ENCODE measurements at places on chromosomes 11 and 22.

DNA sequence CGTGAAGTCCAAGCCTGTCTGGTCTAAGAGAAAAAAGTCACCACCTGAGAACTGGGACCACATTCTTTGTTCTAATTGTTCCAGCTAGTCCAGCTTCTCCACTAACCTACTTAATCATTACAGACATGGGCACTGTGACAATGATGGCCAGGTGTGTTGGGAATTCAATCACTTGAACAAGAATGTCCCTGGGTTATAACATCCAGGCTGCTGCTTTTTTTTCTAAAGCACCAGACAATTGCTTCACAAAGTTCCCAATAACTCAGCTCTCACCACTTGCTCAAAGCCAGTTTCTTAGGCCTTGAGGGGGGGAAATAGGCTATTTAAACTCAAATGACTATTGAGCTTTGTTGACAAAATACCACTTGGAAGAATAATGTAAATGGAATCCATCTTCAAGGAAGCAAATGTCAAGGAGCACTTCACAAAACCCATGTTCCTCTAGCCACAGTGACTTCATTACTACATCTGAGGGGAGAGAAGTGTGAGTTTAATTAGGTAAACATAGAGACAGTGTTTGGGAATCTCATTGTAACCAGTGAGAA, 80.3 kb downstream of the ME3 start:
- no peak for DNase-seq

DNA sequence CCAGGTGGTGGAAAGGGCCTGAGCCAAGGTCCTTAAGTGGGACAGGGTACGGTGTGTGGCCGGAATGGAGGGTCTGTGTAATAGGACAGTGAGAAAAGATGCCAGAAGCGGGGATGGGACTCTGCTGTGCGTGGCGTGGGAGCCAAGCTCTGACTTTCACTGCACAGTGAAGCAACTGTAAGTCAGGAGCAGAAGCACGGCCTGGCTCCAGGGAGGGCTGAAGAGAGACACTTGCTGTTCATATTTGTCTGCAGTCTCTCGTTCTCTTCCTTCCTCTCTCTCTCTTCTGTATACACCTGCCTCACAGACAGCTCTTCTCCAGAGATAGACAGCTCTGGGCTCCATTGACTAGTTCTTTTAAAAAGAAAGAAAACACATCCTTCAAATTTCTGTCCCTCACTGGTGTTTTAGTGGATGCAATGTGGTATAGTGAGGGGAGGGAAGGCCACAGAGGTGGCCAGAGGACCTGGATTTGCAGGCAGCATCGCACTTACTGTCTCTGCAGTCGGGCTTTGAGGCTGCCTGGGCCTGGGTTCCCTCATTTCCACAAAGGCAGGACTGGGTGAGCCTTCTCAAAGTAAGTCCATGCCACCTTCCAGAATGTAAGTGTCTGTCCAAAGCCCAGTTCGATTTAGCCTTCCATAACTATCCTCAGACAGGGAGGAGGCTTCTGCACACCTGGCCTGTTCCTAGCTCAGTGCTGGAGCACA, 2.1 kb downstream of the IL17RA start:
- DNase-seq: no peak

GRCh38 chr11:3060436-3061025, 3.3 kb upstream of the CARS1 start:
- no peak for DNase-seq

DNA sequence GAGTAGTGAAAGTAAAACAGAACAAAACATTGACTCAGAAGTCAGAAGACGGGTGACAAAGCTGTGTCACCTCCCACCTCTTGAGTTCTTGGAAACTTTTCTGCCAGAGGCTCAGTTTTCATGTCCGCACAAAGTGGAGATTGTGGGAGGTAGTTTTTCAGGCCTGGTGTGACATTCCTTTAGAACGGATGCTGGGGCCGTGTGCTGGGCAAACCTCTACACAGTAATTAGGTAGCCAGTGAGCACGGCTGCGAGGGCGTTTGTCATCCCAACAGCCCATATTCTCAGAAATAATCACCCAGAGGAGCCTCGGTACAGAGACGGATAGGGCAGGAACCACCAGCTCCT, 1054.4 kb downstream of the TBC1D22A start:
- no peak for DNase-seq

- no peak for DNase-seq
These were observed 3.4 kb upstream of the CAPN5 start for GRCh38 chr11:77063407-77063806.

DNA sequence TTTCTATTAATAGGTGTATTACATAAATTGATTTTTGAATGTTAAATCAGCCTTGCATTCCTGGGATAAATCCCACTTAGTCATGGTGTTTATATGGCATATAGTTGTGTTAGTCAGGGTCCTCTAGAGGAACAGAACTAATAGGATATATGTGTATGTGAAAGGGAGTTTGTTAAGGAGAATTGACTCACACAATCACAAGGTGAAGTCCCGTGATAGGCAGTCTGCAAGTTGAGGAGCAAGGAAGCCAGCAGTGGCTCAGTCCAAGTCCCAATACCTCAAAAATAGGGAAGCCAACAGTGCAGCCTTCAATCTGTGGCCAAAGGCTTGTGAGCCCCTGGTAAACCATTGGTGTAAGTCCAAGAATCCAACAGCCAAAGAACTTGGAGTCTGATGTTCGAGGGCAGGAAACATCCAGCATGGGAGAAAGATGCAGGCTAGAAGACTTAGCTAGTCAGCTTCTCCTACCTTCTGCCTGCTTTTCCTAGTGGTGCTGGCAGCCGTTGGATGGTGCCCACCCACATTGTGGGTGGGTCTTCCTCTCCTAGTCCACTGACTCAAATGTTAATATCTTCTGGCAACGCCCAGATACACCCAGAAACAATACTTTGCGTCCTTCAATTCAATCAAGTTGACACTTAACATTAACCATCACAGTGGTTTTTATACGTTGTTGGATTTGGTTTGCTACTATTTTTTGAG, 12.9 kb downstream of the SFI1 start:
- DNase-seq: no peak

GRCh38 chr11:60762851-60763691, 6.4 kb downstream of the MS4A15 start:
- peak; percentile 95 for DNase-seq

GRCh38 chr22:43395086-43395695, 16.6 kb upstream of the MPPED1 start:
- no peak for DNase-seq

GRCh38 chr11:129319751-129320150, 55.9 kb upstream of the BARX2 start:
- DNase-seq: no peak

DNA sequence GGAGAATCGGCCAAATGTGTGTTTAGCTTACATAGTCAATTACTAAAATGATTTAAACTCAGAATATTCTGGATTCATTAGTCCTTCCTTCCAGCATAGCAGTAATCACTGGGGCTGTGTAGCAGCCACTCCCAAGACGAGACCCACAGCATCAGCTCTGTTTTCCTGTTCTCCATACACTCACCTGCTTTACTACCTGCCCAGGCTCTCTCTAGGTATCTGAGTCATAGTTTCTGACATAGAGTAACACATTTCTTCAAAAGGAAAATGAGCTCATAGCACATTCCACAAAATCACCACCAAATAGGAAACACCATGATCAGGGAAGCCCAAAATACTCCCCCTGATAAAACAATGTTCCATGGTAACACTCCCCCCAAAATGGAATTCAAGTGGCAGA, 22.9 kb downstream of the MORC2 start:
- no peak for DNase-seq

DNA sequence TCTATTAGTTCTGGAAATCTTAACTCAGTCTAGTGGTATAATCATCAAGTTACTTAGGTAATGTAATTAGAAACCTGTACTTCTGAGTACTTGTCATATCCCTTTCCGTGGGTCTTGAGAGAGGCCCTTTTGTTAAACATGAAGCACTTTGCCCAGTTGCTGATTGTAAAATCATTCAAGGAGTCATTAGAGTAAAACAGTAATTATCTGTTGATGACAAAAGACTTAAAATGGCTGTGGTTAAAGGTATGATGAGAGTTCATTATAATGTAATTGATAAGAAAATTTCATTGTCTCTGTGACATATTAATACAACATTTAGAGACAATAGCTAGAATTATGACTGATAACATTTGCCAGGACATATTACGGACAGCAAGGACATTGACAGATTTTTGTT, 34.3 kb downstream of the PRR5L start:
- DNase-seq: no peak

DNA sequence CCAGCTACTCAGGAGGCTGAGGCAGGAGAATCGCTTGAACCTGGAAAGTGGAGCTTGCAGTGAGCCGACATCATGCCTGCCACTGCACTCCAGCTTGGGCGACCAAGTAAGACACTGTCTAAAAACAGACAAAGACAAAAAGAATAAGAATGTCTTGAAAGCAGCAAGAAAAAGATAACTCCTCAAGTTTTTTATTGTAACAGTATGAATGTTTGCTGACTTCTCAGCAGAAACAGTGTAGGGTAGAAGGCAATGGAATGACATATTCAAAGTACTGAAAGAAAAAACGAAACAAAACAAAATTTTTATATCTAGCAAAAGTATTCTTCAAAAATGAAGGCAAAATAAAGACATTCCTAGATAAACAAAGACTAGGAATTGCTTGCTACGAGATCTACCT, 76.9 kb downstream of the PACS1 start:
- DNase-seq: no peak

DNA sequence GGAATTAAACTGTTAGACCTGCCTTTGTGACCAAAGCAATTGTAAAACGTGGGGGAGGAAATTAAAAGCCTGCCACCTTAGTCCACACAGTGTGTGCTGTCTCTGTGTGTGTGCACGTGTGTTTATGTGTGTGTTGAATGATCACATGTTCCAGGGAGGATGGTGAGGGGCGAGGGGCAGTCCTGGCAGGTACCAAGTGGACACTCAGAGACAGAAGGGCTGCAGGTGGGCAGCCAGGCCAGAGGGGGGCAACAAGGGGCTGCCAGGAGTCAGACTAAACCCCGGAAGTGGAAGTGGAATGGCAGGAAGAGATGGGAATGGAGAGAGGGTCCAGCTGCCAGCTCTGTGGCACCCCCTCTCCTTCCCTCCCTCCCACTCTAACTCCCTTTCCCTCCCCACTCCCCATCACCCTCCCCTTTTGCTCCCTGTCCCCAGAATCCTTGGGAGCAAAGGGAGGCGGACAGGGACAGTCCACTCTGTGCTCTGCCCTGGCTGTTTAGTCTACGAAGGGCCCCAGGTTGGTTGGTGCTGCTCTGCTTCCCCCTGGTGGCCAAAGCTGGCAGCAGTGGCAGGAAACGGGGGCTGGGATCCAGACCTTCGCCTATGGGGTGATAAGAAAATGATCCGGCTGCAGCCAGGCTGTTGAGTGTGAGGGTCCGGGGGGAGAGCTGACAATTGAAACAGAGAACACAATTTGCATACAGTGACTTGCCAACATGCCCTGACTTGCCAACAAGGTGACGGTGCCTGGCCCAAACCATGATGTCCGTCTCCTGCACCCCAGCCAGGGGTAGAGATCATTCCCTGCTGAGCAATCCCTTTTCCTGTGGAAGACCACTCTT, 24.4 kb downstream of the P2RY2 start:
- DNase-seq: peak; percentile 86

- no peak for DNase-seq
These were observed 206.4 kb downstream of the DBX1 start for GRCh38 chr11:19953909-19954308.

GRCh38 chr22:31143537-31143936, 3.2 kb upstream of the PLA2G3 start:
- DNase-seq: no peak

- DNase-seq: no peak
These were observed 59.1 kb downstream of the AMBRA1 start for GRCh38 chr11:46534711-46535110.

DNA sequence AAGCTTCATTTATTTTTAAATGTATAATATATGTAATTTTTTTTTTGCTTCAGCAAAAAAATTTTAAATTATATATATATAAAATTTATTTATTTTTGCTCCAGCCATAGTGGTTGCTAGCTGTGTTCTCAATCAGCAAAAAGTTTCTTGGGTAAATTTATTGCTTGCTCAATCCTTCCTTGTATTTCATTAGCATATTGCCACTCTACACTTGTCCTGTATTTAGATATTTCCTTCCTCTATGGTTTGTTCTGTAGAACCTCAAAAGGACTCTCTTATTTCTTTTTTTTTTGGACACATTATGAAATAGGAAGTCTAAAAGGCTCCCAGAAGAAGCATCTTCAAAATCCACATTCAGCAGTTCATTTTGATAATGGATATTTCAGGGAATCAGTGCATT, 2.3 kb downstream of the PTPRJ start:
- DNase-seq: no peak

DNA sequence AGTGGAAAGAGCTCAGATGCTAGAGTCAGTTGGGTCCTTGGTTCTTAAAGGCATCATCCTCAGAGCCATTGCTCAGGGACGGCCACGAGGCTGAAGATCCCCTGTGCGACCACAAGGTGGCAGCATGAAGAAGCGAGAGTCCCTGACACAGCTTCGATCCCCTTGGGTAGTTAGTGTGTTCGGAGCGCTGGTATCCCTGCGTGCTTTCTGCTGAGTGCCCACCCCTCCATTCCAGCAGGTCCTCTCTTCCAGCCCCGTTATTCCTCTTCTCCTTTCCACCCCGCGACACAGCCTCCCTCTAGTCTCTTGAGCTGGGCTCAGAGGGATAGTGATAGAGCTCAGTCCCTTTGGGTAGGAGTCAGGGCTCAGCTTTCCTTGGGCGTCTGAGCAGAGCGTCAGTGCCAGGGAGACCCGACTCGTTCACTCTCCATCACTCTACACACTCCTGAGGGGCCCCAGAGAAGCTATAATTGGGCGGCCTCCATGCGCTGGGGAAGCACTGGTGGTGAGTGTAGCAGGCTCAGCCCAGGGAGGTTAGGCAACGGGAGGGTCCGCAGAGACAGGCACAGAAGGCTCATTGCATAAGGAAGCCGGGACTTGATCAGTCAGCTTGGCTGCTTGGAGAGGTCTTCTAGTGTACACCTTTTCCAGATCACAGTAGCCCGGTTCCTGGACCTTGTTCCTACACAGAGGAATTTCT, at the start of gene OR51D1:
Gene OR51D1, plus strand, starts transcription at position 516 of the 700 bp plus-strand sequence. CDS start 2,314 bp downstream, outside the sequence.
- DNase-seq: peak; percentile 77

- peak; percentile 85 for DNase-seq
These were observed 1.2 kb upstream of the ARHGEF12 start for GRCh38 chr11:120334894-120335462.

- DNase-seq: no peak
These were observed 32.9 kb downstream of the RAB6A start for GRCh38 chr11:73728000-73728399.

DNA sequence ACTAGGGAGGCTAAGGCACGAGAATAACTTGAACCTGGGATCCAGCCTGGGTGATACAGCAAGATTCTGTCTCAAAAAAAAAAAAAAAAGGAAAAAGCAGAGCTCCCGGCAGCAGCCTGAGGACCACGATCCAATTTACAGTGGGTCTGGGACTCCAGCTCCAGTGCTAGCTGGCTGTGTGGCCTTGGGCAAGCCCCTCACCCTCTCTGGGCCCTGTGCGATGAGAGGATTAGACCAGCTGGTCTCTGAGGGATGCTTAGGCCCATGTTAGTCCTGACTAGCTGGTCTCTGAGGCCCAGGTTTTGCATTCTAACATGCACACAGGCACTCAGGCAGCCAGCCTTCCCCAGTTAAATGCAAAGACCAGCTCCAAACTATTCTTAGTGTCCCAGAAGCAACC, 13.7 kb downstream of the CARD10 start:
- no peak for DNase-seq

Data from GM12865 (cell line).